ENCODE measurements at places on chromosomes 5 and 9. TPM values are rescaled to one million over a fixed set of nuclear protein-coding genes. Genes with fewer than 3 reads are reported as not detected.

GRCh38 chr5:178553517-178553916 lies 36.7 kb downstream of the COL23A1 start:
- DNase-seq = no peak
- no peak overlapping the region for H3K27ac ChIP-seq
- H3K4me1 ChIP-seq = no peaks in the 10 kb centered on the region
- no peak overlapping the region for H3K4me3 ChIP-seq
- H3K36me3 ChIP-seq = no peaks in the 10 kb centered on the region

The PCDHB4 gene
- 2.6 TPM for total RNA-seq

- no peak overlapping the region for H3K4me3 ChIP-seq
- DNase-seq = no peak
- no peak overlapping the region for H3K27ac ChIP-seq
- H3K27me3 ChIP-seq = no peaks in the 10 kb centered on the region
- no peaks in the 10 kb centered on the region for H3K36me3 ChIP-seq
- no peaks in the 10 kb centered on the region for H3K4me1 ChIP-seq
These were observed 28.4 kb upstream of the BTNL3 start for GRCh38 chr5:180960209-180960608.

The SAPCD2 gene
- 0.63 TPM for total RNA-seq

Data from right atrium auricular region (tissue), 2 donors.